ENCODE measurements at places on chromosomes 3 and 15.

- H3K4me3 ChIP-seq, result no peak overlapping the region
- no peak overlapping the region for H3K27ac ChIP-seq
- H3K36me3 ChIP-seq, result no peaks in the 10 kb centered on the region
These were observed 17.6 kb downstream of the PAQR5 start for GRCh38 chr15:69316291-69316690.

GRCh38 chr3:126067959-126068358, 16.0 kb downstream of the SLC41A3 start:
- H3K4me1 ChIP-seq, result peaks cover 5% of the 10 kb centered on the region
- DNase-seq, result no peak
- H3K27me3 ChIP-seq, result no peaks in the 10 kb centered on the region
- H3K27ac ChIP-seq, result no peak overlapping the region
- H3K36me3 ChIP-seq, result peaks cover 22% of the 10 kb centered on the region
- H3K4me3 ChIP-seq, result no peak overlapping the region

- H3K27me3 ChIP-seq, result peaks cover 18% of the 10 kb centered on the region
- H3K4me3 ChIP-seq, result no peak overlapping the region
- no peak overlapping the region for H3K27ac ChIP-seq
- no peak for DNase-seq
- no peaks in the 10 kb centered on the region for H3K36me3 ChIP-seq
These were observed 405.9 kb downstream of the SOX2 start for GRCh38 chr3:182117583-182117982.

DNA sequence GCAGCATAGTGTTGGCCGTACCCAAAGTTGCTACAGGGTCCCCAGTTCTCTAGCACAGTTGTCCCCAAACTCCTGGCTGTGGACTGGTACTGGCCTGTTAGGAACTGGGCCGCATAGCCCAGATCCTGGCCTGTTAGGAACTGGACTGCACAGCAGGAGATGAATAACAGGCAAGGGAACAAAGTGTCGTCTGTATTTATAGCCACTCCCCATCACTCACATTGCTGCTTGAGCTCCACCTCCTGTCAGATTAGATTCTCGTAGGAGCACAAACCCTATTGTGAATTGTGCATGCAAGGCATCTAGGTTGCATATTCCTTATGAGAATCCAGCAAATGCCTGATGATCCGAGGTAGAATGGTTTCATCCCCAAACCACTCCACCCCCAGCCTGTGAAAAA, 604.0 kb upstream of the LMCD1 start:
- no peaks in the 10 kb centered on the region for H3K36me3 ChIP-seq
- no peak for DNase-seq
- no peaks in the 10 kb centered on the region for H3K4me1 ChIP-seq
- H3K27ac ChIP-seq, result no peak overlapping the region
- peaks cover 3% of the 10 kb centered on the region for H3K27me3 ChIP-seq
- no peak overlapping the region for H3K4me3 ChIP-seq

DNA sequence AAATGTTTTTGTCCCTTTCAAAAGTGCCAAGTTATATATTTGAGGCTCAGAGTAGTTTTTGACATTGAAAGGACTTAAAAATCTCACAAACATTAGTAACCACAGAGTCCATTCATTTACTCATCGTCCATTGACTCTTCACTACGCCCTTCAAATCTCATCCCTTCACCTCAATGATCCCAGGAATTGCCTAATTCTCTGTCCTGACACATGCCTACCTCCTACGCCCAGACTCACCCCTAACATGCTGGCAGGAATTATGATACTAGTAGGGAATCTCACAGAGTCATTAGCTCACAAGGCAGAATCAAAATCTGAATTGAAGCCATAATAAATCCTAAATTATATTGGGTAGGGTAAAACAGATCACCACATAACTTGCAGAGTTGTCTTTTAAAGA, 410.1 kb downstream of the RAP2B start:
- no peaks in the 10 kb centered on the region for H3K36me3 ChIP-seq
- H3K4me1 ChIP-seq, result no peaks in the 10 kb centered on the region
- H3K4me3 ChIP-seq, result no peak overlapping the region
- no peak overlapping the region for H3K27ac ChIP-seq
- DNase-seq, result no peak

DNA sequence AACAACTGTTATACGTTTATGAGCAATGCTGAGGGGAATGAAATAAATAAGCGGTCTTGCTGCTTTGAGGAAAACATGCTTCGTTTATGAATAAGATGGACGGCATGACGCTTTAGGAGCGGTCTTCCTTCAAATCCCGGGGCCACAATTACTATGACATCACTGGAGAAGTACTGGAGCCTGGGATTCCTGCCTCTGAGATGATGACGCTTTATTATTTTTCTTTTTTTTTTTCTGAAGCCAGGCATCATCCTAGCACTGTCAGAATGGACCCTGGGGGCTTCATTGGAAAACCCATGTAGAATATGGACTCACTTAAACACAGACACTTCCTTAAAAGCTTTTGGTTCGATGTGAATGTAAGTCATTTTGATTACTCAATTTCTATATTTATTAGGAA, 52.5 kb upstream of the FOXP1 start:
- H3K36me3 ChIP-seq, result no peaks in the 10 kb centered on the region
- no peak overlapping the region for H3K4me3 ChIP-seq
- DNase-seq, result no peak
- no peaks in the 10 kb centered on the region for H3K4me1 ChIP-seq
- no peak overlapping the region for H3K27ac ChIP-seq

DNA sequence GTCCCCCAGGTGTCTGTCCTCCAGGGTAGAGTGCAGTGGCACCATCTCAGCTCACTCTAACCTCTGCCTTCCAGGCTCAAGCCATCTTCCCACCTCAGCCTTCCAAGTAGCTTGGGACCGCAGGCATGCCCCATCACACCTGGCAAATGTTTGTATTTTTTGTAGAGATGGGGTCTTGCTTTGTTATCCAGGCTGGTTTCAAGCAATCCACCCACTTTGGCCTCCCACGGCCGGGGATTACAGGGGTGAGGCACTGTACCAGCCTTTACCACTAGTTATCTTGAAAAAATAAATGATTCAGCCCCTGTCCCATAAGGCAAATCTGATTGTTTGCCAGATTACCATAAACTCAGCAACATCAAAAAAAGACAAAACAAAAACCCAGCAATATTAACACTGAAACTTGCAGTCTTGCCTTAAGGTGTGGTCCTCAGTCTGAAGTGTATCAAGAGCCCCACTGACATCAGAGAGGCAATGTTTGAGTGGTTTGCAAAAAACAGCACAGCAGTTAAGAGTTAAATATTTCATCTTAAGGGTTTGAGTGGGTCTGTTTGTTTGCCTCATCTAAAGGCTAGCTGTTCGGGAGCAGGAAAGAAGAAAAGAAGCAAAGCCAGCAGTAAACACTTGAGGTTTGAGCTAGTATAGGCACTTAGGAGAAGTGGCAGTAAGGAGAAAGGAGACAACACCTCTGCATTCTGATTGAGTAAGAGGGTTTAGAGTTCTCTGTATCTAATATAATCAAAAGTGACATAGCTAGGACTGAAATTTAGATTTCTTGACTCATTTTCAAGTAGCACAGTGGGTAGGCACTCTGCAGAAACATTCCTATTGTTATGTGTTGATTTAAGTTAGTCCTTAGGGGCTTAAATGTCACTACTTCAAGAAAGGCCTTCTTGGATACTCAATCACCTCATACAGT, 26.3 kb upstream of the EDEM1 start:
- no peak overlapping the region for H3K27ac ChIP-seq
- H3K27me3 ChIP-seq, result no peaks in the 10 kb centered on the region
- peaks cover 22% of the 10 kb centered on the region for H3K4me1 ChIP-seq

- H3K4me1 ChIP-seq, result peaks cover 5% of the 10 kb centered on the region
- no peak overlapping the region for H3K4me3 ChIP-seq
- H3K27me3 ChIP-seq, result no peaks in the 10 kb centered on the region
These were observed 484.5 kb upstream of the NR2F2 start for GRCh38 chr15:95845862-95846515.

DNA sequence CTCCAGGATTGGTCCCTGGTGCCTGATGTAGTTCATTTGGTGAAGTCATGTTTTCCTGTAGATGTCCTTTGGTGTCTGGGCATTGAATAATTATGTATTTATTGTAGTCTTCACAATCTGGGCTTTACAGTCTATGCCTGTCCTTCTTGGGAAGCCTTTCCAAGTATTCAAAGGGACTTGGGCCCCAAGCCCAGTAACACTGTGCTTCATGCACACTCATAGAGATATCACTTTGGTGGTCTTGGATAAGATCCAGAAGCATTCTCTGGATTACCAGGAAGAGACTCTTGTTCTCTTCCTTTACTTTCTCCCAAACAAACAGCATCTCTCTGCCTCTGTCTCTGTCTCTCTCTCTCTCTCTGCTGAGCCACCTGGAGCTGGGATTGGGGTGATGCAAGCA, 281.1 kb upstream of the GOLGA6L4 start:
- no peak for DNase-seq
- no peak overlapping the region for H3K27ac ChIP-seq
- H3K4me1 ChIP-seq, result no peaks in the 10 kb centered on the region
- peaks cover 16% of the 10 kb centered on the region for H3K27me3 ChIP-seq

DNA sequence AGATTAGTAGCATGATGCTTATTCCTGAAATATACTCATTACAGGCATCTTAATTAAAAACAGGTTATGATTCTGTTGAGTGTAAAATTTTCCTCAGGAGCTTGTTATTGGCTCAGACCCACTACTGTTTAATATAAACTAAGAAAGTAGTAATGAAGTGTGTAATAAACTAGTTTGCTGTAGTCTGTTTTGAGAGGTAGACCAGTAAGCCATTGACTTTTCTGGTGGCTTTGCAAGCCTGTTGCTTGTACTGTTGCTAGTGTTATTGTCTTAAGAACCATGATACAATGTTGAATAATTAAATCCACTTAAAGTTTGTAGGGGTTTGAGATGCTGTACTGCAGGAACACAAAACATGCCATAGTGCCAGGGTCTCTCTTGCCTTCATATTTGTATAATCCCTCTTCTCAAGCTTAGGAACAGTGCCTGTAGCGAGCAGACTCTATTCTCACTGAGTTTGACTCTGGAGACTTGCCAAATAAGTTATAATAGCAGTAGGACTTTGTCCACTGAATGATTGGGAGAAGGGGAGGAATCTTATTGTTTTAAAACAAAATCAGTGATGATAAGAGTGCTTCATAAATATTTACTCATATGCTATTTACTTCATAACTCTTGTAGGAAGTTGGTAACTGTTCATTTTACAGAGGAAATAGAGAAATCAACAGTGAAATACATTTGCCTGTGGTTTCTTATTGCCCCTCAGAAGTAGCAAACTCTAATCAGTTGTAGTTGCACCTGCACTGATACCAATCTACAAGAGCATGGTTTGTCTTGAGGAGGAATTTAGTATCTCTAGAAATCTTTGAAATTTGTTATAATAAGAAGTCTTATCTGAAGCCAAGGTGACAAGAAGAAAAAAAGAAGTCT, 13.4 kb downstream of the TCF12 start:
- no peak overlapping the region for H3K27ac ChIP-seq
- peaks cover 30% of the 10 kb centered on the region for H3K36me3 ChIP-seq
- no peak overlapping the region for H3K4me3 ChIP-seq
- H3K27me3 ChIP-seq, result no peaks in the 10 kb centered on the region

DNA sequence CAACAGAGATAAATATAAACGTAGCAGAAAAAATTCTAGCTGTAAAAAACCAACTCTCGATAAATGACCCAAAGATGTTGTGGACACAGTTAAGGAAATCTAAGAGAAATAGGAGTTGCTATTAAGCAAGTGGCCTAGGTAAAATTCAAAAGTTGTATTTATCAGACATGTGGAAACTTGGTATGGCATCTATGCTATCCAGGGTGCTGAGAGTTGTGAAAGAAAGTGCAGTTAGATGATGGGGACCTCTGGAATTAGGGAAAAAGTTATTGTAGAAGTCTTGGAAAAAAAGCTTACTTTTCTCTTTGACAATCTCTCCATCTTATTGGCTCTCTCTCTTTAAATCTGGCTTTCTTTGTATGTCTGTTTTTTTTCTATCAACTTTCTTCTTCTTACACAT, 1090.9 kb downstream of the TBL1XR1 start:
- H3K36me3 ChIP-seq, result no peaks in the 10 kb centered on the region
- H3K4me3 ChIP-seq, result no peak overlapping the region
- H3K27me3 ChIP-seq, result no peaks in the 10 kb centered on the region
- H3K27ac ChIP-seq, result no peak overlapping the region

- no peak for DNase-seq
- H3K27ac ChIP-seq, result no peak overlapping the region
- H3K36me3 ChIP-seq, result no peaks in the 10 kb centered on the region
- H3K4me3 ChIP-seq, result no peak overlapping the region
- H3K27me3 ChIP-seq, result no peaks in the 10 kb centered on the region
These were observed 26.8 kb upstream of the CSTA start for GRCh38 chr3:122298239-122298638.

GRCh38 chr3:15654891-15655290, 53.3 kb downstream of the BTD start:
- no peaks in the 10 kb centered on the region for H3K27me3 ChIP-seq
- H3K36me3 ChIP-seq, result peaks cover 7% of the 10 kb centered on the region

DNA sequence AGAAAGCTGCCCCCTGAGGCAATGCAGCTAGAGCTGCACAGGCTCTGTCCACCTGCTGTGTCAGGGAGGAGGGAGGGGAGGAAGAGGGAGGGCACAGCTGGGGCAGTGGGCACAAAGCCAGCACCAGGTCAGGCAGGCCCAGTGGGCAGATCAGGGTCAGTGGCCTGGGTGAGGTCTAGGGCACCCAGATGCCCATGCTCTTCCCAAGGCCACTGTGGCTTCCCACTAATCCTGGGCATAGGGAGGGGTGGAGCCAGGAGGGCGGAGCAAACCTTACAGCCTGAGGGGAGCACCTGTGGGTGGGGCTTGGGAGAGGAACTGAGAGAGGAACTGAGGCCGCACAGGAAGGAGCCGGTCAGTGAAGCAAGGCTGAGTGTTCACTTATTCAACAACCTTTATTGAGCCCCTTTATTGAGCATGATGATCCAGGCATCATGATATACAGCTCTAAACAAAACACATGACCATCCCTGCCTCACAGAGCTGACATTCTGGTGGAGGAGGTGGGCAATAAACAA, 55.0 kb downstream of the RHCG start:
- peaks cover 3% of the 10 kb centered on the region for H3K4me1 ChIP-seq
- H3K27ac ChIP-seq, result no peak overlapping the region
- H3K36me3 ChIP-seq, result no peaks in the 10 kb centered on the region
- no peak overlapping the region for H3K4me3 ChIP-seq
- DNase-seq, result no peak

DNA sequence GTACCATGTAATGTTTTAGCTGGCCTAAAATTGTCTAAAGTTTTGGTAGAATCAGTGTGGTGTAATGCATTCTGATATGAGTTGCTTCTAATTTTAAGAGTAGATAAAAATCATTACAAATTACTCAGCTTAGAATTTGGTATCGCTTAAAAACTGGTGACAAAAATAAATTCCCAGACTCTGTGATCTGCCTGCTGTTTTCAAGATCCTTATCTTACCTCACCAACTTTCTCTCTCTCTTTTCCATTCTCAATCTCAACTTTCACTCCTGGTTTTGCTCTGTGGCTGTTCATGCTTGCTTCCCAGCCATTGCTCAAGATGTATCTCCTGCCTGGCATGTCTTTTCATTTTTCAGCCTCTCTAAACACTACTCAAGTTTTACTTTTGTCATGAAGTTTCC, 45.7 kb downstream of the TCF12 start:
- peak overlapping the region; percentile 58 for H3K27ac ChIP-seq
- no peaks in the 10 kb centered on the region for H3K27me3 ChIP-seq
- H3K4me1 ChIP-seq, result peaks cover 36% of the 10 kb centered on the region
- no peak overlapping the region for H3K4me3 ChIP-seq
- DNase-seq, result no peak

All from mesothelial cell of epicardium (in vitro differentiated cells).